ENCODE measurements at places on chromosomes 12 and 14.

DNA sequence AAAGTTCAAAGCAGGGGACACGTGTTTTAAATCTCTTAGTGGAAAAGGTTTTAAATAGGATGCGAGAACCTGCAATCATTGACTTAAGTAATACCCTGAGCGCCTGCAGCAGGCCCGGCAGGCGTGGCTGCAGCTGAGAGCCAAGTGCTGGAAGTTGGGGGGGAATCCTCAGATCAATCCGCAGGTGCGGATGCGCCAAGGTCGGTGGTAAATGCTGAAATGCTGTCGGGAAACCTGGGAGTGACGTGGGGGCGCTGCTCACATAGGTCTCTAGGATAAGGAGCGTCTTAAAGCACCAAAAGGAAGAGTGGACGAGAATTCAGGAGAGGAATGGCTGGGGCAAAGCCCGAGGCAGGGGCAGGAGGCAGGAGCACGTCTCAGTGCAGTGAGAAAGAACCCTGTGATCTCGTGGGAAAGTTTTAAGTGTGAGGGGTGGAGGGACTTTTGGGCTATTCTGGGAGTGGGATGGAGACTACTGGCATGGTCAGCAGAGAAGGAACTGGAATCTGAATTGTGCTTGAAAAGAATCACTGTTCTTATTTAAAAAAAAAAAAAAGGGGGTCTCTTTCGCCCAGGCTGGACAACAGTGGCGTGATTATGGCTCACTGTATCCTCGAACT is 883 bp upstream of the CDCA4 start:
- no peak for DNase-seq

DNA sequence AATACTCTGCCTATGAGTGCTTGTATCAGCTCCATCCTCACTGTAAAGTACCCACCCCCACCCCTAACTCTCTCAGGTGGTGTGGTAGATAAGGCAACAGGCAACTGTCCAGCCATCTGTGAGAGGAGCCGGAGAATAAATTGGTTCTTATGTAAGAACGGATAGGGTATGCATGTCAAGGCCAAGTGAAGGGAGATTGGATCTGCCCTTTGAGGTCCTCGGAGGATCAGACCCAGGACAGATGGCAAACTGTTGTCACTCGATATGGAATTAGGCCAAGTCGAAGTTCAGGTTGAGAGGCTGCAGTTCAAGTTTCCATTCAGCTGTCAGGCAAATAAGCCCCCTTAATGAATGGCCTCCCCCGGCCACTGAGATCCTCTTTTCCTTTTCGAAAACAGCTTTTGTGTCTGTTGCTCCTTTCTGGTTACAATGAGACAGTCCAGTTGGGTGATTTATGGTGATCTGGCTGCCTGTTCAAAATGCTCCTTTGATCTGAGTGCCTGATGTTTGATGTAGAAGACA is 120.3 kb downstream of the VRK1 start:
- DNase-seq: no peak

- peak; percentile 27 for DNase-seq
Measured at GRCh38 chr12:43835656-43836474, at the start of gene TMEM117. Gene TMEM117, plus strand, starts transcription at chr12:43836081.

- no peak for DNase-seq
Measured at GRCh38 chr12:100668945-100669536, 95.6 kb downstream of the GAS2L3 start.

- DNase-seq: no peak
Measured at GRCh38 chr12:2168808-2169207, 116.0 kb downstream of the CACNA1C start.

DNA sequence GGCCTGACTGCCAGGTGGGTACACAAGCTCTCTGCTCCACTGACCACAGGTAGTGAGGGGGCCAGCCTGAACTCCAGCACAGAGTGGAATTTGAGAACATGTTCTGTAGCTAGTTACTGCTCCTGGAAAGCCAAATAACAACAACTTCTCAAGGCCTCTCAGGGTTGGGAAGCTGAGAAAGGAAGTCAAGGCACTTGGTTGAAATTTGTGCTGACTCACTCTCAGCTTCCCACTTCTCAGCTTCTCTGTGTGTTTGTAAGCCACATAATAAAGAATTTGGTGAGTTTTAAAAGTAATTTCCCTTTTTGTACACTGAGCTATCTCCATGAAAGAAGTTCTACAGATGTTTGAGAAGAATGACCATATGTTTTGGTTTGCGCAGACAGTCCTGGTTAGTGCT is 234.9 kb downstream of the KTN1 start:
- DNase-seq: no peak

DNA sequence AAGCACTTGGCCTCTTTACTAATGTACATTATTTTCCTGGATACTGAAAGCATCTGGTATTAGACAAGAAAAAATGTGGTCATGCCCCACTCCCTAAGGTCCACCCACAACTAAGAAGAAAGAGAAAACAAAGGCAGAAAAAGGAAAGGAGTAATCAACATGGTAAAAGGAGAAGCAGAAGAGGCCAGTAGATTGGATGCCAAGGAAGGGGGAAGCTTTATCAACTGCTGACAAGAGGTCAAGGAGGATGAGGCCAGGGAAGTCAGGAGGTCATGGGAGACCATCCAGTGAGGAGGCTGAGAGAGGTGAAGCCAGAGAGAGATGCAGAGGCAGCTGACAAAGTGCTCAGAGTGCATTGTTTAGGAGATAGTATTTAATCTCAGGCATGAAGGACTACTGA is 383.5 kb downstream of the ZFP36L1 start:
- DNase-seq: no peak
